ENCODE measurements at places on chromosomes 16 and 17.

- DNase-seq = no peak
These were observed 477 bp downstream of the NTAN1 start for GRCh38 chr16:15055141-15056053.

- no peak for DNase-seq
These were observed 208.3 kb upstream of the N4BP1 start for GRCh38 chr16:48818257-48818656.

- DNase-seq = no peak
These were observed 25.9 kb downstream of the OGFOD1 start for GRCh38 chr16:56477096-56477878.

GRCh38 chr16:53094013-53094630, 39.3 kb downstream of the CHD9 start:
- DNase-seq = no peak

- DNase-seq = no peak
These were observed at the start of gene FAM20A for GRCh38 chr17:68600931-68601564. TSS of gene FAM20A (minus strand) at chr17:68601367. CDS start at chr17:68600666, 701 bp downstream.

DNA sequence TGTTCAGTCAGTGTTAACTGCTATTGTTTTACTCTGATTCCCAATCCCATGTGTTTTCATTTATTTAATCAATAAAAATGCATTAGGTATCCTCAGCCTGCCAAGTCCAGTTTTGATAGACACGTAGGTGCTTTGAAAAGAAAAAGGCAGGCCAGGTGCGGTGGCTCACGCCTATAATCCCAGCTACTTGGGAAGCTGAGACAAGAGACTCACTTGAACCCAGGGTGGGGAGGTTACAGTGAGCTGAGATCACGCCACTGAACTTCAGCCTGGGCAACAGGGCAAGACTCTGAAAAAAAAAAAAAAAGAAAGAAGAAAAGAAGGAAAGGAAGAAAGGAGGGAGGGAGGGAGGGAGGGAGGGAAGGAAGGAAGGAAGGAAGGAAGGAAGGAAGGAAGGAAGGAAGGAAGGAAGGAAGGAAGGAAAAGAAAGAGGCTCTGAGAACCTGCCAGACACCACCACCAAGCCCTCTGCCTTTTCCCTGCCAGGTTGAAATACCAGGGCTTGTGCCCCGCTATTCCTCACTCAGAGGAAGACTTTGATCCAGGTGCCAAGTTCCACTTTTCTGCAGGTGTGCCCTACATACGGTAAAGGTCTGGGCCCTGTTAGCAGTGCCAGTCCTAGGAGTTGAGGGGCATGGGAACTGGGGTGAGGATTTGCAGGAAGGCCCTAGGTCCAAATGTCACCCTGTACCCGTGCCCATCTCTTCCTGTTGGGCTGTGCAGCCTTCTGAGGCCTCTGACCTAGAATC, 10.1 kb upstream of the KCNH6 start:
- DNase-seq = no peak

DNA sequence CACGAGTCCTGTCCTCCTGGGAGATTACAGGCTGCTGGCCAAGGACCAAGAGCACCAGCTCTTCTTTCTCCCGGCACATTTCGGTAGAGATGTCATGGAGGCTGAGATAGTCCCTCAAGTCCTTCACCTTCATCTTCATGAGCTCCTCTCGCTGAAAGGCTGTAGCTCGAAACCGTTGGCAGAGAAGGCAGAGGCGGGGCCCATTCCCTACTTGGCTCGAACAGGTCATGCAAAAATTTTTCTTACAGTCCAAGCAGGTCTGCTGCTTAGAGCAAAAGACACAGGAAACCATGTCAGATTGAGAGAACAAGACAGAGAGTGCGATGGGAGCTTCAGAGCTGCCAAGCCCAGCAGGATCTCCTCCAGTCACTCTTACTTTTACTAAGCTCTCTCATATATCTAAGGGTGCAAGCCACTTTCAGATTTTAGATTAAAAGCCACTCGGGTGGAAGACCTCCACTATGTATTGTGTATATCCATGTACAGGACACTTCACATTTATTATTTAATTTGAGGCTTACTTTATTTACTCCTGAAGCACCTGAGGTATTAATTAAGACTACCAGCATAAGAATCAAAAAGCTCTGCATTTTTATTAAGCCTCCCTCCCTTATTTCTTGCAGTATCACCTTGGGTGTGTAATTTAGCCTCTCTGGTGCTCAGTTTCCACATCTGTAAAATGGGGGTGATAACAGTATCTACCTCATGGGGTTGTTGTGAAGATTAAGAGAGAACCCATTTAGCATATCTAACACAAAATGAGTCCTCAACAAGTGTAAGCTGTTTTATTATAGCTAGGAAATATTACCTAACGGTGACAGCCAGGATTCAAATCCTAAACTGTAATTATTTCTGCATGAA, 41.4 kb downstream of the LIG3 start:
- DNase-seq = no peak

GRCh38 chr17:8339540-8339939, at the start of gene ODF4:
TSS of gene ODF4 (plus strand) at chr17:8339840. CDS start at chr17:8340052, 212 bp downstream.
- DNase-seq = no peak

DNA sequence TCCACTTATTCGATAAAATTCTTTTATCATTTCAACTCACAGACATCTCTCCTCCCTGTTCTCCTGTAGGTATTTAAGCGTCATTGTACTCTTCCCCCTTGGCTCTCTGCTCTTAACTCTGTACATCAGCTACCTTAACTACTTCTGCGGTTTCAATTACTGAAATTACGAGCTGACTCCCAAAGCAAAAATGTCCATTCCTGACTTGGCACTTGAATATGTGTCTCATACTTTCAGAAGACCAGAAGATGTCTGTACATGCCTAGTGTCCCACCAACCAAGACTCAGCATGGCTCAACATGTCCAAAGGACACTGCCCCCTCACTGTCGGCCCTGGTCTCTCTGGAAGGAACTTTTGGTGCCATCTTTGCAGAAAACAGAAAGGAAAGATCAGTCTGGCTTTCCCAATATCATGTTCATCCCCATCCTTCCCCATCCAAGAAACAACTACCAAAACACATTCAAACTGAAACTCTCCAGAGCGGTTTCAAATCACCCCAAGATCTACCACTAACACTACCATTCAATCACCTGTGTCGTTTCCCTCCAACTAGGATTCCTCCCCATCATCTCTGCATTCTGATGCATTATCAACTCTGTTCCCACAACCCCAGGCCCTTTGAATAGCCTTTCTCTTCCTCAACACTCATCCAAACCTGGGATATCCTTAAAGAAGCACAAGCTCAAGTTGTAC, 74.9 kb downstream of the ZFHX3 start:
- DNase-seq = no peak

DNA sequence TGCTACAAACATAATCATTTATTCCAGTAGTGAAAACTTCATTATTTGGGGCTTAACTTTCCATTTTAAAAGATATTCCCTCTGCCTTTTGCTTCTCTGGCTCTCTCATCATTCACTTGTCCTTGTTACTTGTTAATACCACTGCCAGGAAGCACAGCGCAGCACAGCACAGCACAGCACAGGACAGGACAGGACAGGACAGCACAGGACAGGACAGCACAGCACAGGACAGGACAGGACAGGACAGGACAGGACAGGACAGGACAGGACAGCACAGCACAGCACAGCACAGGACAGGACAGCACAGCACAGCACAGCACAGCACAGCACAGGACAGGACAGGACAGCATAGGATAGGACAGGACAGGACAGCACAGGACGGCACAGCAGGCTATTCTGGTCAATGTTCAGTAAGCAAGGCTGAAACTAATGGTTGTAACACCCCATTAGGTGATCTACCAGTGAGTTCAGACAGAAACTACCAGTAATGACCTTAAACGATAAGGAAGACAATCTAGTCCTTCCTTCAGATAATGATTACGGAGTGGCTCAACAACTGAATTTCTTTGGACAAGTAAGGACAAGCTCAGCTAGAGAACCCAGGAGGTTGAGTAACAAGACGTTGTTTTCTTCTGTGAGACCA, 31.9 kb downstream of the COG1 start:
- no peak for DNase-seq

- no peak for DNase-seq
These were observed 308.0 kb downstream of the GRIN2A start for GRCh38 chr16:9874219-9874618.

DNA sequence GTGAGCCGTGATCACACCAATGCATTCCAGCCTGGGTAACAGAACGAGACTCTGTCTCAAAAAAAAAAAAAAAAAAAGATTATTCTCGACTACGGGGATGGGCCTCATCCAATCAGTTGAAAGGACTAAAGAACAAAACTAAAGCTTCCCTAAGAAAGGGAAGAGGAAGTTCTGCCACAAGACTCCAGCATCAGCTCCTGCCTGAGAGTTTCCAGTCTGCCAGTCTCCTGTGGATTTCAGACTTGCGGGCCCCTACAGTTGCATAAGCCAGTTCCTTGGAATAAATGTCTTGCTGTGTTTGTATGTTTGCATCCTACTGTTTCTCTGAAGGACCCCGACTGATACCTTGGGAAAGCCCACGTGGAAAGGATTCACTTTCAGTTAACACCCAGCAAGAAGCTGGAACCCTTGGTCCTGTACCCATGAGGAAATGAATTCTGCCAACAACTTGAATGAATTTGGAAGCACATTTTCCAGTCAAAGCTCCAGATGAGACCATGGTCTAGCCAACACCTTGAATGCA, 26.3 kb upstream of the FZD2 start:
- no peak for DNase-seq

DNA sequence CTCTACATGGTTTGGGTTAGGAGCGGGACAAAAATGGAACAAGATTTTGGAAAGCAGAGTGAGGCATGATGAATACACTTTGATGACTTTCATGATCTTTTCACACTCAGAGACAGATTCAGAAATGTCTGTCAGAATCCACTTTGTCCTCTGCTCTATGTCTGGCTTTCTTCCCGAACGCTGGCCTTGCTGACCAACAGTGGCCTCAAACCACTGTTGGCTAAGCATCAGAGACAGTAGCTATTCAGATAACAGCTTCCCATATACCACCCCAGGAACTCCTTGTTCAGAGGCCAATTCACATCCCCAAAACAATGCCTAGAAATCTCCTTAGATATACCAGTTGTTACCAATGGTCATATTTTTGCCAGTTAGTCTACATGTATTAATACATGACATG, 40.9 kb downstream of the FBXL20 start:
- DNase-seq = peak; percentile 7

- no peak for DNase-seq
These were observed 14.2 kb downstream of the USP36 start for GRCh38 chr17:78826421-78826820.

DNA sequence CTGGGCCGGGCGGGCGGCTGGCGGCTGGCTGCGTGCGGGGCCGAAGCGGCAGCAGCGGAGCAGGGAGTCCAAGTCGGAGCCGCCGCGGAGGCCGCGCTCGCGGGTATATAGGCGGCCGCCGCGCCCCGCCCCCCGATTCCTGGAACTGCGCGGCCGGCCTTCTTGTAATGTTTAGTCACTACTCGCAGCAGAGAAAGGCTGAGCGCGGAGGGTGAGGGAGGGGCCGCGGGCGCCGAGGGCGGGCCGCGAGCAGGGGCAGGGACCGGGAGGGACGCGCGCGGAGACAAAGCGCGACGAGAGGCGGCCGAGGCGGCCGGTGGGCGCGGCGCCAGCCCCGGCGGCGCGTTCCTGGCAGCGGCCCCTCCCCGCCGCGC, at the start of gene SOCS3:
SOCS3 (minus strand) TSS at position 81 of the 374 bp plus-strand sequence. CDS start 982 bp downstream, outside the sequence.
- DNase-seq = peak; percentile 66

DNA sequence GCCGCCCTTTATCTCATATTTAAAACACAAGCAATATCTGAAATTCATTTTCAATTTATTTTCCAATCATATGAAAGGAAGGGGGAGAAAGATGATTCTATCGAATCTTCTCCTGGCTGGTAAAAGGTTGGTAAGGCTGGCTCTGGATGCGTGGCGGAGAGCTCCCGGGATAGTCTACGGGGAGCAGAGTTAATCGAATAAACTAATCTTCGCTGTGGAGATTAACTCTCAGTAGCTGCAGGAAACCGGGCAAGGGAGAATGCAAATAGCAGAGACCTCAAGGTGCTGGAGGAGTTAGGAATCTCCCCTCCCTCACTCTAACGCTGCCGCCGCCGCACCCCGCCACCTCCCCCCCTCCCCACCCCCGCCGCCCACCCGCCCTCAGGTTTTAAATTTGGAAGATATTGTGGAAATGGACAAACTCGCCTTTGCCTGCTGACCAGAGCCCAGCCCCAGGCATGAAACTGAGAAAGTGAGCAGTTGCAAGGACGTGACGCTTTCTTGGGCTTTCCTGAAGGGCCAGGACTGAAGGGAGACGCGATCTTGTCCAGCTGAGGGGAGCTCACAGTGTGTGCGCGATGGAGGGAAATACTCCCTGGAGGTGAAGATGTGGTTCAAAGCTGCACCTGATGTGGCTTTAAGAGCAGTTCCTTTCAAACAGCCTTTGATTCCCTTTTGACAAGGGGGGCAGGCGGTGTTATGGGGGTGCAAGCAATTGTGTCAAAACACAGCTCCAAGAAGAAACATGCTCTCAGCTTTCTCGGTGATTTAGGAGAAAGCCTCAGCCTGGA, 308.2 kb upstream of the IRX3 start:
- DNase-seq = no peak

GRCh38 chr16:51497541-51498211, 346.6 kb upstream of the SALL1 start:
- DNase-seq = no peak

- no peak for DNase-seq
These were observed 100.7 kb downstream of the RAB11FIP4 start for GRCh38 chr17:31492206-31492605.

GRCh38 chr17:48840441-48840840, 9.6 kb downstream of the CALCOCO2 start:
- no peak for DNase-seq

DNA sequence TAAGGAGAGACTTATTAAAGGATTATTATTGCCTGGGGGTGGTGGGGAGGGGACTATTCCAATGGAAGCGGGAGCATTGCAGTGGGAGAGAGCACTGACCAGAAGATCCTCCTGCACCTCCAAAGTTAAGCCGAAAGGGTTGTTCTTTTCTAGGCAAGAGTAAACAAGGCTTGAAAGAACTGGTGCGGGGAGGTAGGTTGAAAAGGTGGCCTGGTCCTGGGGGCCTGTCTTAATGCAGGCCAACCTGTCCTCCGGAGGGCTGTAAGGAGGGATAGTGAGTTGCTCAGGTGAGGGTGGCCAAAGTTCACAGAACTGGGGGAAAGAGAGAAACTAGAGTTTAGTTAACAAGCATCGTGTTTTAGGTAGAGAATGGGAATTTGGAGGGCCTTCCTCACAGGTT, 65.3 kb downstream of the RAB11FIP4 start:
- DNase-seq = no peak

- DNase-seq = no peak
These were observed 323 bp downstream of the ST3GAL2 start for GRCh38 chr16:70438585-70438968.

DNA sequence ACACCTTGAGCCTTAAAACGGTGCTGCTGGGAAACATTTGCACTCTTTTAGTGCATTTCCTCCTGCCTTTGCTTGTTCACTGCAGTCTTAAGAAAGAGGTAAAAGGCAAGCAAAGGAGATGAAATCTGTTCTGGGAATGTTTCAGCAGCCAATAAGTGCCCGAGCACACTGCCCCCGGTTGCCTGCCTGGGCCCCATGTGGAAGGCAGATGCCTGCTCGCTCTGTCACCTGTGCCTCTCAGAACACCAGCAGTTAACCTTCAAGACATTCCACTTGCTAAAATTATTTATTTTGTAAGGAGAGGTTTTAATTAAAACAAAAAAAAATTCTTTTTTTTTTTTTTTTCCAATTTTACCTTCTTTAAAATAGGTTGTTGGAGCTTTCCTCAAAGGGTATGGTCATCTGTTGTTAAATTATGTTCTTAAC, 4.4 kb downstream of the SOX9 start:
- no peak for DNase-seq

- no peak for DNase-seq
These were observed 102.9 kb upstream of the NPEPPS start for GRCh38 chr17:47427985-47428384.

GRCh38 chr16:81376880-81377279, 62.1 kb downstream of the GAN start:
- no peak for DNase-seq

Data from caudate nucleus (tissue), 63 donors.